ENCODE measurements at places on chromosomes 2 and 18.

DNA sequence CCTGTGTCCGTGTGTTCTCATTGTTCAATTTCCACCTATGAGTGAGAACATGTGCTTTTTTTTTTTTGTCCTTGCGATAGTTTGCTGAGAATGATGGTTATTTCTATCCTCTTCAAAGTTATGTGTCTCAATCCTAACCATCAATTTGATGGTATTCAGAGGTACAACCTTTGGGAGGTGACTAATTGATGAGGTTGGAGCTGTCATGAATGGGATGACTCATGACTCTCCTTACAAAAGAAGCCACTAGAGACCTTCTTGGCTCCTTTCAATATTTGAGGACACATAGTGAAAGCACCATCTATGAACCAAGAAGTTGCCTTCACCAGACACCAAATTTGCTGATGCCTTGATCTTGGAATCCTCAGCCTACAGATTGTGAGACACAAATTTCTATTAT, 677.1 kb upstream of the DDX18 start:
- no peak for DNase-seq

GRCh38 chr2:72235497-72236415, 88.1 kb upstream of the CYP26B1 start:
- DNase-seq, result no peak

GRCh38 chr2:11520092-11520693, 13.7 kb upstream of the GREB1 start:
- DNase-seq, result no peak

DNA sequence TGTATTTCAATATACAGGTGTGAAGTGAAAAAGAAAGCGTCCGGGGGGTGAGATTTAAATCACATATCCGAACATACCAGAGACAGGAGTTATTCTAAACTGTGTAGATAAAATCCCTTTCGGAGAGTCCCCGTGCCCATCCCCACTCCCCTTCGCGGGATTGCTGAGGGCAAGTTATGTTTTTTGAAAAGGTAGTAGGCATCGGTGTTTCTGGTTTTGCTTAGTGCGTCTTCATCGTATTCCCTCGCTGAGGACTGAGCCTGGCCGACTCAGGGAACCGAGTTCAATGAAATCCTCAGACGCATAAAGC, 583.4 kb downstream of the ZEB2 start:
- DNase-seq, result no peak

Measured in CD4-positive, alpha-beta T cell treated with Interleukin-6 at 100 ng/mL for 8 hours (primary cell).